ENCODE measurements at places on chromosomes 4 and X. TPM values are rescaled to one million over a fixed set of nuclear protein-coding genes. Genes with fewer than 3 reads are reported as not detected.

The MID1IP1 gene
- total RNA-seq, result 64.2 TPM

The SHOX gene
- total RNA-seq, result 0.41 TPM

The STATH gene
- 1.8 TPM for total RNA-seq

The RAB33A gene
- total RNA-seq, result 30.3 TPM

The C1QTNF7 gene
- 0.45 TPM for total RNA-seq

The EIF2S3 gene
- total RNA-seq, result 255 TPM

The BEX4 gene
- 0.56 TPM for total RNA-seq

The SLC10A4 gene
- total RNA-seq, result 35.0 TPM

The MTHFD2L gene
- total RNA-seq, result 22.3 TPM

The POLR2B gene
- 128 TPM for total RNA-seq

The NDP gene
- total RNA-seq, result 18.6 TPM

The LRCH2 gene
- 257 TPM for total RNA-seq

The AGTR2 gene
- 0.41 TPM for total RNA-seq

The NHSL2 gene
- 1.2 TPM for total RNA-seq

The IL2RG gene
- 0.58 TPM for total RNA-seq

The ADAMTS3 gene
- total RNA-seq, result 2.4 TPM

The WNK3 gene
- 14.8 TPM for total RNA-seq

The RAB39B gene
- total RNA-seq, result 0.54 TPM

The TRAPPC2 gene
- 23.2 TPM for total RNA-seq

The ERVMER34-1 gene
- 0.36 TPM for total RNA-seq

The OTUD6A gene
- total RNA-seq, result 0.13 TPM

The UGT2B15 gene
- not detected for total RNA-seq

The VCX gene
- 0.62 TPM for total RNA-seq

The STBD1 gene
- total RNA-seq, result 7.6 TPM

The PGAM4 gene
- 0.52 TPM for total RNA-seq

The RTL5 gene
- total RNA-seq, result 2.1 TPM

The ACE2 gene
- total RNA-seq, result not detected

The PSMD10 gene
- 45.1 TPM for total RNA-seq

The DIPK2B gene
- 0.05 TPM for total RNA-seq

The GAGE12F gene
- not detected for total RNA-seq

The CTAG1B gene
- total RNA-seq, result not detected

The PCYT1B gene
- total RNA-seq, result 2.4 TPM

The SOX3 gene
- 16.7 TPM for total RNA-seq
